ENCODE measurements at places on chromosomes 6 and 20.

DNA sequence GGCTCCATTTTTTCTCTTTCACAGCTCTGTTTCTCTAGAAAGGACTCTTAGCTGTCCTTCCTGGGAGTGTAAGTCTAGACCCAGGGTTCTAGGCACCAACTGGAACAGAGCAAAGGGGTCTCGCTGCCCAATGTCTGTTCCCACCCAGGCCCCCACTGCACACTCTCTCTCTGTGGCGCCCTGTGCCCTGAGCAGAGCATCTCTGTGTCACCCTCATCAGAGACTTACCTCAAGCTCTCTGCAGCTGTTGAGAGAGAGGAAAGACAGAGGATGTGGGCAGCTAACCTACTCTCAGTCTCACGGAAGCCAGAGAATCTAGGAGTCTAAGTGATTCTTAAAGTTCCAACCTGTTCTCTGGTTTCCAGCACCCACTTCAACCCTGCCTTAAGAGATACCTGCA lies 9.5 kb downstream of the NCR2 start:
- DNase-seq, result no peak

DNA sequence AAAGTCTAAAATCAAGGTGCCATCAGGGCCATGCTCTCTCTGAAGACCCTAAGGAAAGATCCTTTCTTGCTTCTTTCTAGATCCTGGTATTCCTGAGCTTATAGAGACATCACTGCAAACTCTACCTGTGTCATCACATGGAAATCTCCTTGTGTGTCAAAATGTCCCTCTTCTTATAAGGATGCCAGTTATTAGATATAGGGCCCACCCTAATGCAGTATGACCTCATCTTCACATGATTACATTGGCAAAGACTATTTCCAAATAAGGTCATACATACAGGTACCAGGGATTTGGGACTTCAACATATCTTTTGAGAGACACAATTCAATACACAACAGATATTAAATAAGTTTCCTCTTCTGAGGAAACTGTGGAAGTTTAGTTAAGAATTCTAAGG lies 123.9 kb downstream of the UNC5CL start:
- DNase-seq, result no peak

- peak; percentile 56 for DNase-seq
Observed at GRCh38 chr6:2857580-2858337, 16.1 kb upstream of the SERPINB1 start.

DNA sequence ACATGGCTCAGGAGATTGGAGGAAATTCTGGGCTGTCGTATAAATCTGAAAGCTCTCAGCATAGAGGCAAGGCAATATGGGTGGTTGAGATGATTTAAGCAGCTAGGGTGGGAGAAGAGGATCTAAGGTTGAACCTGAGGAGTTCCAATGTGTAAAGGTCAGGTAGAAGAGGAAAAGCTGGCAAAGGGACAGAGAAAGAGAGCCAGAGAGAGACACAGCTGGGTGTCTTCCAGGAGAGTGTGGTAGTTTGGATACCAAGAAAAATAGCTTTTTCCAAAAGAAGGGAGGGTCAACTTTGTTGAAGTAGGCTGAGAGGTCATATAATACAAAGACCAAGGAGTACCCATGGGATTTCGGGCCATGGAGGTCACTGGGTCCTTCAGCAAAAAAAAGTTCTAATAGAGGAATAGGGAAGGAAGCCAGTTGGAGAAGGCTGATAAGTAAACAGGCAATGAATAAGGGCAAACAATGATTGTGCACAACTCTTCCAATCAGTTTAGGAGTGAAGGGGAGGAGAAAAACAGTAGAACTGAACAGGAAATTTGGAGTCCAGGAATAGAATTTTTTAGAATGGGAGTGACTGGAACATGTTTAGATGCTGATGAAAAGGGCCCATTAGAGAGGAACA lies 135.1 kb downstream of the QRSL1 start:
- DNase-seq, result no peak

GRCh38 chr6:28442586-28442985 lies 705 bp downstream of the ZSCAN23 start:
- DNase-seq, result no peak

- DNase-seq, result no peak
Observed at GRCh38 chr6:94894300-94894699, 683.0 kb upstream of the MANEA start.

GRCh38 chr6:78701407-78701806 lies 165.9 kb upstream of the IRAK1BP1 start:
- DNase-seq, result peak; percentile 50

- no peak for DNase-seq
Observed at GRCh38 chr6:14930366-14930989, 315.4 kb upstream of the JARID2 start.

GRCh38 chr20:30910937-30911725 lies 346.3 kb upstream of the DEFB115 start:
- DNase-seq, result no peak

GRCh38 chr20:63064745-63065711 lies 58.3 kb upstream of the BHLHE23 start:
- no peak for DNase-seq

GRCh38 chr6:39853604-39854003 lies 61.4 kb downstream of the DAAM2 start:
- DNase-seq, result no peak

DNA sequence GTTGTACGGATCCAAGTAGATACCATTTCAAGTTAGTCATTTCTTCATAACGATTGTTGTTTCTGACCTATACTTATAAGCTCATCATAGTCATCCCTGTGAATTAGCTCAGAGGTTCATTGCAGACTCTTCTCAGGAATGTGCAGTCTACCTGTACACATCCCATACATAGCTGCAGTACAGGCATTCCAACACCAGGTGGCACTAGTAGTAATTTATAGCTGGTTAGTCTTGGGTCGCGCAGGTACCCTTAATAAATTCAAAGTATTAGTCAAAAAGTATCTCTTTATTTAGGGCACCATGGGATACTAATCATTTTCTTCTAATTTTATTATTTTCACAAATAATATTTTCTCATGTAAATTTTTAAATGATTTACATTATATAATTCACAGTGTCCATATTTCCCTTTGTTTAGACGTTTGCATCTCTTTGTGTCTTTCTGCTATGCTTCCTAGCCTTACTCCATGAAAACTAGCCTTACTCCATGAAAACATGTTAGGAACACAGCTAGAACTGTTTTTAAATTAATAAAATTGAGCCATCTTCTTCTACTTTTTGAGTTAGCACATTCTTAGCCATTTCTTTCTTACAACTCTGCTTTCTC lies 128.6 kb upstream of the FAM83B start:
- peak; percentile 44 for DNase-seq

GRCh38 chr6:123940551-123940950 lies 136.9 kb downstream of the NKAIN2 start:
- peak; percentile 19 for DNase-seq

GRCh38 chr6:1836690-1837089 lies 227.0 kb downstream of the FOXC1 start:
- no peak for DNase-seq

DNA sequence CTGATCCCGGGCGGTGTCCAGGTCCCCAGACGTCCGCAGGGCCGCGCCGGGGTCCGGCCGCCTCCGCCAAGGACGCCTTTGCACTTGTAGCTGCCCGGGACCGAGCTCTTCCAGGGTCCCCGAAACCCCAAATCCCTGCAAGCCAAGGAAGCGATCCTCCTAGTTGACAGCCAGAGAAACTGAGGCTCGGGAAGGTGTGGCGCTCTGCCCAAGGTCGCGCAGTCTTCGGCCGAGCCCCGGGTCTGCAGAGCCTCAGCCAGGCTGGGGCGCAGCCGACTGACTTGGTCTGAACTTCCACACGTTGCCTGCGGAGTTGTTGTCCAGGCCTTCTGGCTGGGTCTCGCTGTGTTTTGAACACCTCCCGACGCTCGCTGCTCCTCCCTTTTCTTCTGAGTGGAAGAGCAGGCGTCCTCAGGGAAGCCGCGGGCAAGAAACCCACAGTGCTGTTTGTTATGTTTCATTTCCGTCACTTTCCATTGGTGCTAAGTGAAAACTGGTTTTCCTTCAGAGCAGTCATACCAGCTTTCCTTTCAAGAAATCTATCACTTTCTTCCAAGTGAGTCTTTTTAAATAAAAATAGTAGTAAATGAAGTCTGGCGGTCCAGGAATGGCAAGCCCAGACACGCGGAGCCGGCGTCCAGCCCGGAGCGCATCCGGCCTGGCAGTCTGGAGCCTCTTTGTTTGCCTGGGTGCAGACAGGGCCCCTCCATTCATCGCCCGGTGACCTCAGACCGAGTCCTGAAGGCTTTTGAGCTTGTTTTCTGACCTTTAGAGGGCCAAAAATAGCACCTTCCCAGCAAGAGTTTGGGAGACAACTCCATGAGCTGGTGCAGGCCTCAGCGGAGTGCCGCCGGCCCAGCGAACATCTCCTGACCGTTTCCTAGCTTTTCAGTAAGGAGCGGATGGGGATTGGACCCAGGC lies 698 bp downstream of the FAM210B start:
- DNase-seq, result peak; percentile 63

- peak; percentile 89 for DNase-seq
Observed at GRCh38 chr6:36933102-36933501, 21.4 kb upstream of the PI16 start.

DNA sequence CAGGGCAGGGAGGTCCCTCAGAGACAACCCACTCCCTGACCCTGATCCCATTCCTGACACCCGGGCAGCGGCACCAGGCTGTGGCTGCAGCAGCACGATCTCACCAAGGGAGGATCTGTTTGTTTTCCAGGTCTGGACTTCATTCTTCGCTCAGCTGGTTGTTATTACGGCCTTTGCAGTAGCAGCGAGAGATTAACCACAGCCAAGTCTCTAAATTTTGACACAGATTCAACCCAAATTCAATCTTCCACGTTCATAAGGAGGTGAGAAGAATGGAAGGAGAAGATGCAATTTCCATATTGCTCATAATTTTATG lies 91.1 kb upstream of the THBS2 start:
- no peak for DNase-seq

- no peak for DNase-seq
Observed at GRCh38 chr6:68144667-68145066, 490.4 kb upstream of the ADGRB3 start.

DNA sequence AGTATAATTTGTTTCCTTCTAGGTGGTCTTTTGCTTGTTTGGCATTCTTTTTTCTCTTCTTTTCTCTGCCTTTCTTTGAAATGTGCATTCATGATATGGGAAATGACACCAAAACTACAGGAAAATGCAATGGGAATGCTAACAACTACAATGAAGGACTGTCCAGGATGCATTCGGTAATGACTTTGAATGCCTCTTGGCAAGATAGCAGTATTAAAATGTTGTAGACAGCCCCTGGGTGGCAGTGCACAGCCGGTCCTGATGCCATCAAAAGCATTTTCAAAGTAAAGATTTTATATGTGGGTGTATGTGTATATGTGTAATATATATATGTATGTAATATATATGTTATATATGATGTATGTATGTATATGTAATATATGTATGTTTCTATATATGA lies 218.8 kb upstream of the MMS22L start:
- no peak for DNase-seq

- DNase-seq, result no peak
Observed at GRCh38 chr20:50403565-50404418, 106.4 kb upstream of the PTPN1 start.

DNA sequence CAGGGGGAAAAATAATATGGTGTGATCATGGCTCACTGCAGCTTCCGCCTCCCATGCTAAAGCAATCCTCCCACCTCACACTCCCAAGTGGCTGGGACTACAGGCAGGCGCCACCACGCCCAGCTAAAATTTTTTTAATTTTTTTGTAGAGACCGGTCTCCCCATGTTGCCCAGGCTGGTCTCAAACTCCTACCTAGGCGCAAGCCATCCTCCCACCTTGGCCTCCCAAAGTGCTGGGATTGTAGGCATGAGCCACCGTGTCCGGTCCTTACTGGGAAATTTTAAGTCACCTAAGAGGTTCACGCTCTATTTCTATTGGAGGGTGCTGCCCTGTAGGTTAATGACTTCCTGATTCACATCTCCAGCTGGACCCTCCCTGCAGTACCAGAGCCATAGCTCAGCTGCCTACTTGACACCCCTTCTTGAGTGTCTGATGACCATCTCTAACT lies 626 bp upstream of the CDK5RAP1 start:
- no peak for DNase-seq

- DNase-seq, result no peak
Observed at GRCh38 chr20:51310216-51310615, 232.3 kb downstream of the NFATC2 start.

DNA sequence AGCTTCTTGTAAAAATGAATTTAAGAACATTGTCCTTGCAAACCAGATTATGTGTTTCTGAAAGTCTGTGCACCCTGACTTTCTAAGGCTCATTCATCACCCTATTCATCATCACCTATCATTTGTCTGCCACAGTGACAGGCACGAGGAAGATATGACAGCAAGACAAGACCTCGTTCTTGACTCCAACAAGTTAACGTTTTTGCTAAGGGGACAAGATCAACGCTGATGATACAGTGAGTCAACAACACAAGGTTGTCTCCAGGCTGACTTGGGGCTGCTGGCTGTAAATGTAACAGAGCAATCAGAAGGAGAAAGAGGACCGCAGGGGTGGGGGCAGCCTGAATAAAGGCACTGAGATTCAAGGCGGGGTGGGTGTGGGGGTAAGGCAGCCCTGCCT lies 94.2 kb downstream of the FOXC1 start:
- DNase-seq, result no peak

- no peak for DNase-seq
Observed at GRCh38 chr20:55004044-55004443, 528.7 kb downstream of the DOK5 start.

DNA sequence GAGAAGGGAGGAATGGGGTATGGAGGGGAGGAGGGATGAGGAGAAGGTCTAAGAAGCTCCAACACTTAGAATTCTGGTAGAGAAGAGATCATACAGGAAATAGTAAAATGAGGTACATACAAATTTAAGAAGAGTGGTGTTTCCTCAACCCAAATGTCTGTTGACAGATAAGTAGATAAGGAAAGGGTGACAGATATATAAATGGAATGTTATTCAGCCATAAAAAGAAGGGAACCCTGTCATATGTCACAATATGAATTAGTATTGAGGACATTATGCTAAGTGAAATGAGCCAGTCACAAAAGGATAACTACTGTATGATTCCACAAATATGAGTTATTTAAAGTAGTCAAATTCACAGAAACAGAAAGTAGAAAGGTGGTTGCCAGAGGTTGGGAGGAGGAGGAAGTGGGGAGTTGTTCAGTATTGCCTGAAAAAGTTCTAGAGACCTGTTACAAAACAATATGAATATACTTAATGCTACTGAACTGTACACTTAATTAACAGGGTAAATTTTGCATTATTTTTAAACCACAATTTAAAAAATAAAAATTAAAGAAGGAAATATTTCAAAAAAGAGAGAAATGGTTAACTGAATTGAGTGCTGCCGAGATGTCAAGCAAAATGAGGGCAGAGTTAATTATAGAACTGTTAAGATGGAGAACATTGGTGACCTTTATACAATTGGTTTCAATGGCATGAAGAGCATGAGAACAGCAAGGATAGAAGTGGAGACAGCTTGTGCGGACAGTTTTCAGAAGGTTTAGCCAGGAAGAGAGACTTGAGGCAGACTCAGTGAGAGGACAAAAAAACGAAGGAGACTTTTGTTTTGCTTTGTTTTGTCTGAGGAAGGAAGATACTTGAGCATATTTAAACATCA lies 47.6 kb upstream of the ADGRF4 start:
- no peak for DNase-seq

- peak; percentile 43 for DNase-seq
Observed at GRCh38 chr6:5275497-5275896, 14.2 kb downstream of the FARS2 start.

- DNase-seq, result peak; percentile 100
Observed at GRCh38 chr20:35616465-35617396, 1.1 kb downstream of the SPAG4 start.
